Activated effector memory CD4-positive, alpha-beta T cell treated with anti-CD3 and anti-CD28 coated beads, Interleukin-2, amount 50 U/mL, for 16 hours (primary cell): ENCODE measurements at places on chromosomes 12 and 14.

DNA sequence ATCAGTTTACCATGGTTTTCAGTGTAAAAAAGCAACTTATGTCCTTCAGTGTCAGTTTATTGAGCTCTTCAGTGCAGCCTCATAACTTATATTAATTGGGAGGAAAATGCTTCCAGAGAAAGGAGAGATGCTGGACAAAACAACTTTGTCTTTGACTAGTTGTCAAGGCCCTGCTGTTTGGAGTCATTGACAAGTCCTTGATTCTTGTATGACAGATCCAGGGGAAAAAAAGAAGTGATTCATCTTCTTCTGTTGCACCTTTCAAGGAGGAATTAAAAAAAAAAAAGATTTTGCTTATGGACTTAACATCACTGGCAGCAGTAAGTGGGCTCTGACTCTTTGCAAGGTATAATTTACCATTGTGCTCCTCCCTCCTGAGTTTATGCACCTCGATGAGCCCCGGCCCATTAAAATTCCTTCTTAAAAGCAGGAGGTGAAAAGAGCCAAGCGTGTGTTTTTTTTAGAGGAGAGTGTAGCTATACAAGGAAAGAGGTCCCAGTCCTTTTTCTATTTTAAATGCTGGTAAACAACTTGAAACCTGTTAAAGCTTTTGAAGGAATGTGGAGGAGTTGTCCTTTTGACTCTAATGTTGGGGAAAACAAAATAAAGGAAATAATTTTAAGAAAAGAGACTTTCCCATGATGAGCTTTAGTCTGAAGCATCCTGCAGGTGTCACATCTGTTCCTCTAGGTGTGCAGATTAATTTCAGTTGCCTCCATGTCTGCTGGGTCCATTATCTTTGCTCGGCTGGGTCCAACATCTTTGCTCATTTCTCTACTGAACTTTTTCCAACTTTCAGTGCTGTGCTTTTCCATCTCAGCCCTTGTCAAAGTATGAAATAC lies 431.6 kb downstream of the RAD51B start:
- DNase-seq = no peak

- DNase-seq = no peak
Observed at GRCh38 chr12:31728289-31728916, 418 bp downstream of the AMN1 start.

DNA sequence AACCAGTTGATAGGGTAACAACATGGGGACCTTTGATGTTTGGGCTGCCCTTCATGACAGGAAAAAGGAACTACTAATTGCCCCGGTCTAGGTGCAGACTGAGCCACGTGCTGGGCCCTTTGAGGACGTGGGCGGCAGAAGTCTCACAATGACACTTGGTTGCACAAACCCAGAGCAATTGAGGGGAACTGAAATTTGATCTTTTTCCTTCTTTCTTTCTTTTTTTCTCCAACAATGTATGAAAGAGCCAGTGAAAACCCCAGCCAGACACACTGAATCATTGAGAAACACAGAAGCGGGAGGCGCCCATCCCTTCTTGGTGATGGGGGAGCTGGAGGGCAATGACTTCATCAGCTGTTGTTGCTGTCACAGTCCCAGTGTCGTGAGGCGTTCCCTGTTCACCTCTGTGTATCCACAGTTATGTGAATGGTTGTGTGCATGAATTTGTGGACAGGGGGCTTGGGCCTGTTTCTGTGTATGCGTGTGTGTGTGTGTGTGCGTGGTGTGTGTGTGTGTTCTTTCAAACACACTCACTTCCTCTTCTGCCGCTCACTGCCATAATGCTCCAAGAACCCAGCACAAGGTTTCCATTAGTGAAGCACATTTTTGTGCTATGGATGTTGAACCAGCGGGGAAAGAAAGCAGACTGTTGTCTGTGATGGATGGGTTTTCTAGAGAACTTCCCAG lies 137.5 kb upstream of the CCND2 start:
- peak; percentile 84 for DNase-seq

DNA sequence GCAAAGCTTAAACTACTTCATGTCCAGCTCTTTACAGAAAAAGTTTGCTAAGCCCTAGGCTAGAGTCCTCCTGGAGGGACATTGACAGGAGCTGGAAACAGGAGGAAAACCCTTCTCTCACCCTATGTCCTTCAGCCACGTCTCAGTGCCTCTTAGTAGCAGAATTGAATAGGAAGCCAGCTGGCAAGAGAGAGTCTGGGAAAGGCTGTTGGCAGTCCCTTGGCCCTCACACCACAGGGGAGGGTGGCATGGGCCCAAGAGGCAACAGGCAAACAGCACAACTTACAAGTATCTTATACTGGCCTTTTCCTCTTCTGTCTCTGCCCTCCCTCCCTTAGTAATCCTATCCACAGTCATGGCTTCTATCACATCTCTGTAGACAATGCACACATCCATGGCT lies 27.7 kb upstream of the DHRS2 start:
- no peak for DNase-seq

- DNase-seq = no peak
Observed at GRCh38 chr12:47650469-47650868, 55.4 kb downstream of the RPAP3 start.

DNA sequence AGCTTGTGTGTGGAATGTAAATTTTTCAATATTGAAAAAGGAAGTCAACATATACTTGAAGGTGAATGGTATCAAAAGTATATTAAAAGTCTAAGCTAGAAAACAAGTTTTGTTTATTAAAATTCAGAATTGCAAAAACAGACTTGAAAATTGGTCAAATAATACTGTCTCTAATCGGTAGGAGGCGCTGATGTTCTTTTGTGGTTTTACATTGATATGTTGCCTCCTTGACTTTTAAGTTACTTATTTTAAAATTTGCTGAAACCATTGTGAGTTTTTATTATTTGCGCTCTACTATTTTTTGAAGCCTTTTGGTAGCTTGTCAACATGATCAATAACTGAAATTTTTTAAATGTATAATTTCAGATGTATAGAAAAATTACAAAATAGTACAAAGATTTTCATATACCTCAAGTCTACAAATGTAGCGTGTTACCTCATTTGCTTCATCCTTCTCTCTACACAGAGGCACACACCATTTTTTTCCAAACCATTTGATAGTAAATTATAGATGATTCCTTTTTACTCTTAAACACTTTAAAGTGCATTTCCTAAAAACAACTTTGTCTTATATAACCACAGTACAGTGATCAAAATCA lies 6.9 kb downstream of the RTRAF start:
- DNase-seq = no peak

DNA sequence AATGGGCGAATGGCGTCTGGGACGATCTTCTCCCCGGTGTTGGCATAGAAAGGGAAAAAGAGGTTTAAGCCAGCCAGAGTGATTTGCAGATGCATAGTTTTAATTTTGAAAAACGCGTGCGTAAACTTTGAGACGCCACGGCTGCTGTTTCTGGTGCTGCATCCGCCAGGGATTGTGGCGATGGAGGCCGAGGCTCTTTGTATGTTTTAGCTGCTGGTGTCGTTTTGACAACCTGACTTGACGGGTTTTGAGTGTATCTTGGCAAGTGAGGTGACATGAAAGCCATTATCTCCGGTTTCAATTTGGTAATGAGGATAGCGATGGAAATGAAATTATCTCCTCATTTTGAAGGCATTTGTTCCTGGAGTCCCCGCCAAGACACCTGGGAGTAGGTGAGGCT lies 1.6 kb downstream of the PTGDR start:
- DNase-seq = no peak

- no peak for DNase-seq
Observed at GRCh38 chr12:116551952-116552772, 7.0 kb upstream of the MAP1LC3B2 start.

DNA sequence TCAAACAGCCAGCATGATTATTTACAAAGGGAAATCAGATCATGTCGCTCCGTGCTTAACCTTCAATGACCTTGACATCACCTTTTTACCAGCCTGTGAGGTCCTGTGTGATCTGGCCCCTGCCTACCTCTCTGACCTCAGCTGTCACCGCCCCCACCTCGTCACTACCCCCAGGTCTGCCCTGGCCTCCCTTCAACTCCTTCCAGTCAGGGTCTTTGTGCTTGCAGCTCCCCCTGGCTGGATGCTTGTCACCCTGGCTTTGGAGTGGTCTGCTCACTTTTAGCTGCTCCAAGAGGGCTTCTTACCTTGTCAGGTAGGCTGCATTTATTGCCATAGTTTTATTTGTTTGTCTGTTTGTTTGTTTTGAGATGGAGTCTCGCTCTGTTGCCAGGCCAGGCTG lies 8.2 kb upstream of the MAX start:
- DNase-seq = no peak

DNA sequence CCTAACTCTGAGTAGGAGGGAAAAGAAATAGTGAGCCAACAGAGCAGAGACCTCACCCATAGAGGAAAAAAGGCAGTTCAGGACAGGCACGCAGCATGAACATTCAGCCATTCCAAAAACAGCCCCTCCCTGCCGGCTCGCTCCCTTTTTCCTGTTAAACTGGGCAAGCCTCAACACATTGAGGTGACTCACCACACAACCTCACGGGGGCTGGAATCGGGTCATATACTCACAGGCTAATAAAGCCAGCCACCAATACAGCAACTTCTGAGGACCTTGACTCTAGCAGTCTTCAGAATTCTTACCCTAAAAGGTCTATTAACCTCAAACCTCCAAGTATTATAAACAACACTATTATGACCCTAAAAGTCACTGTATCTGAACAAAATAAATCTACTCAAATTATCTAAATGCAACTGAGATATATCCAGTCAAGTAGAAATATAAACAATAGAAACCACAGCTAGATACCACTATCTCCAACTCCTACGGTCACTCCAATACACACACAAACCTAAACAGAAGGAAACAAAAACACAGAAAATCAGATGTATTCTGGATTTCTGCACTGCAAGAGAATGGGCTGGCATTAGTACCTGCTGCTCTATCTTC lies 6.3 kb downstream of the YBX3 start:
- DNase-seq = no peak

DNA sequence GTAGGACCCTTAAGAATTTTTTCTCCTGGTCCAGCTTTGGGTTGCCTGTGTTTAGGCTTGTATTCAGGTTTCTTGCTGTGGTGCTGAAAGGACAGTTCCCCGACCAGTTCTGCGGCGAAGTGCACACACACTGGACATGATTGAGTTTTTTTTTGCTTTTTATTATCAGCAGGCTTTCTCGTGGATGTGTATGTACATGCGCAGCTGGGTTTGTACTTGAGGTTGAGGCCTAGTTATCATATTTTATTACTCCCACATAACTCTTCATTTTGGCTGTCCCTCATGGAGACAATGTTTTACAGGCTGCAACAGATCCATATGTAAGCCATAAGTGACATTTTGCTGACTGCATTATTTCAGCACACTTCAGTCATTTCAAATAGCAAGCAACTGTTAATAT lies 2.5 kb downstream of the SCN8A start:
- DNase-seq = no peak

- no peak for DNase-seq
Observed at GRCh38 chr12:39867631-39868327, 238.1 kb downstream of the SLC2A13 start.

GRCh38 chr12:14256121-14256520 lies 109.4 kb upstream of the ATF7IP start:
- peak; percentile 69 for DNase-seq

- DNase-seq = no peak
Observed at GRCh38 chr12:77236066-77236465, 170.7 kb upstream of the E2F7 start.

DNA sequence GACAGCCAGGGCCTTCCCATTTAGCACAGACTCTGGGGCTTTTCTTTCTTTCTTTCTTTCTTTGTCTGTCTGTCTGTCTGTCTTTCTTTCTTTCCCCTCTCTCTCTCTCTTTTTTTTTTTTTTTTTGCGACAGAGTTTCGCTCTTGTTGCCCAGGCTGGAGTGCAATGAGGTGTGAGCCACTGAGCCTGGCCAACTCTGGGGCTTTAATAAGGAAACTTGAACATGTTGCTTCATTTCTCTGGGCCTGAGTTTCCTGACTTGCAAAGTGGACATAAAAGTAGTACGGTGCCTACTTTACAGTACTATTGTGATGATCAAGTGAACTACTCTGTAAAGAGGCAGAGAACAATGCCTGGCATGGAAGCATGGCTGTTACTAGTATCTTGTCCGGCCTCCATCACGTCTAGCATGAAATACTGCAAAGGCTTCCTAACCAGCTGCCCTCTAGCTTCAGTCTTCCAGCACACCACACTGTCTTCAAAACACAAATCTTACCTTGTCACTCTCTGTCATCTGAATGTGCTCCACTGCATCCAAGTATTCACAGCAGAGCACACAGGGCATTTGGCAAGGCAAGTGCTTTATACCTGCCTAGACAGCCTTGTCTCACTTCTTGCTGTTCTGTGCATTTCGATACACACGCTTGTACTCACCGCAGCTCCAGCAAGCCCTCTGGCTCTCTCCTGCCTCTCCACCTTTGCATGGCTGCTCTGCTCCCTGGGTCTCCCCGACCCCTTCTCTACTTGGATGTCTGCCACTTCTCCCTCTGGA lies 96.7 kb downstream of the IRF2BPL start:
- DNase-seq = no peak

- peak; percentile 87 for DNase-seq
Observed at GRCh38 chr14:104795781-104796686, 486 bp upstream of the AKT1 start.

- DNase-seq = no peak
Observed at GRCh38 chr12:13404111-13404628, 207.6 kb downstream of the EMP1 start.
